ENCODE measurements at places on chromosomes 4 and X. TPM values are rescaled to one million over a fixed set of nuclear protein-coding genes. Genes with fewer than 3 reads are reported as not detected.

- H3K4me1 ChIP-seq, result no peaks in the 10 kb centered on the region
- H3K36me3 ChIP-seq, result no peaks in the 10 kb centered on the region
- DNase-seq, result no peak
- H3K27me3 ChIP-seq, result no peaks in the 10 kb centered on the region
- H3K27ac ChIP-seq, result no peak overlapping the region
- H3K4me3 ChIP-seq, result no peak overlapping the region
These were observed 61.3 kb downstream of the SPATA18 start for GRCh38 chr4:52112411-52112810.

GRCh38 chr4:108590776-108591175, 29.6 kb upstream of the RPL34 start:
- H3K4me3 ChIP-seq, result no peak overlapping the region
- H3K36me3 ChIP-seq, result peaks cover 21% of the 10 kb centered on the region
- H3K27ac ChIP-seq, result no peak overlapping the region
- H3K4me1 ChIP-seq, result no peaks in the 10 kb centered on the region
- no peaks in the 10 kb centered on the region for H3K27me3 ChIP-seq
- DNase-seq, result no peak

- H3K27me3 ChIP-seq, result no peaks in the 10 kb centered on the region
- no peaks in the 10 kb centered on the region for H3K36me3 ChIP-seq
- no peak for DNase-seq
- no peaks in the 10 kb centered on the region for H3K4me1 ChIP-seq
These were observed 1283.4 kb downstream of the PCDH7 start for GRCh38 chr4:32003548-32003947.

GRCh38 chrX:22686138-22686541, 313.6 kb upstream of the DDX53 start:
- no peaks in the 10 kb centered on the region for H3K27me3 ChIP-seq
- H3K36me3 ChIP-seq, result no peaks in the 10 kb centered on the region
- no peak overlapping the region for H3K27ac ChIP-seq
- H3K4me1 ChIP-seq, result no peaks in the 10 kb centered on the region
- H3K4me3 ChIP-seq, result no peak overlapping the region

- no peak overlapping the region for H3K4me3 ChIP-seq
- H3K27me3 ChIP-seq, result no peaks in the 10 kb centered on the region
- peaks cover 10% of the 10 kb centered on the region for H3K36me3 ChIP-seq
- DNase-seq, result peak; percentile 7
- peaks cover 42% of the 10 kb centered on the region for H3K4me1 ChIP-seq
These were observed 128.8 kb upstream of the FAM9B start for GRCh38 chrX:9162698-9163097.

GRCh38 chrX:26008042-26008441, 130.1 kb upstream of the MAGEB18 start:
- H3K4me1 ChIP-seq, result no peaks in the 10 kb centered on the region
- no peak for DNase-seq
- H3K27ac ChIP-seq, result no peak overlapping the region
- H3K36me3 ChIP-seq, result no peaks in the 10 kb centered on the region
- H3K4me3 ChIP-seq, result no peak overlapping the region

DNA sequence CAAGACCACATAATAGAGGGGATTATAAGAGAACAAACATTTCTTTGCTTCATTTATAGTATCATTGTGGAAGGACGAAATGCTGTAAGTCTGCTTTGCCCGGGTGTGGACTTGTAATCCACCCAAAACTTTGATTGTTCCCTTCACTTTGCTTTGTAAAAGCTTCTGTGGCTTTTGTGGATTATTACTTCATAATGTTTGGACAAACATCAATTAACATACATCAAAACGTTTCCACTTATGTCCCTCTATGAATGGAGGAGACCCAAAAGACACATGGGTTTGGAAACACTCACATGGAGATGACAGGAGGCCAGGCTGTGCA, 415.4 kb downstream of the SPRY1 start:
- no peaks in the 10 kb centered on the region for H3K36me3 ChIP-seq
- no peak overlapping the region for H3K4me3 ChIP-seq
- no peaks in the 10 kb centered on the region for H3K27me3 ChIP-seq

DNA sequence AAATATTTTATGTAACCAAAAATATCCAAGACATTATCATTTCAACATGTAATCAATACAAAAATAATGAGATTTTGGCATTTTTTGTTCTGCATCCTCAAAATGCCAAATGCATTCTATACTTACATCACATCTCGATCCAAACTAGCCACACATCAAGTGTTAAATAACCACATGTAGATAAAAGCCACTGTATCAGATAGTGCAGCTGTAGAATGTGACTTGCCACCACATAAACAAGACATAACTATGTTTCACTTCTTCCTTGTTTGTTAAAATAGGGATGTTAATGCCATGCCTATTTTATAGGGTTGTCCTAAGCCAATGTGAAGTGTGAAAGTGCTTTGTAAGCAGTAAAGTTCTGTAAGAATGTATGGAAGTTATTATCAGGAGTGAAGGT, 20.9 kb downstream of the INTS6L start:
- H3K4me3 ChIP-seq, result no peak overlapping the region
- H3K27me3 ChIP-seq, result no peaks in the 10 kb centered on the region
- no peak overlapping the region for H3K27ac ChIP-seq
- H3K4me1 ChIP-seq, result peaks cover 52% of the 10 kb centered on the region

GRCh38 chr4:16437836-16438235, 211.6 kb upstream of the TAPT1 start:
- H3K4me1 ChIP-seq, result no peaks in the 10 kb centered on the region
- no peak overlapping the region for H3K4me3 ChIP-seq
- H3K36me3 ChIP-seq, result no peaks in the 10 kb centered on the region
- DNase-seq, result no peak
- H3K27me3 ChIP-seq, result peaks cover 8% of the 10 kb centered on the region

DNA sequence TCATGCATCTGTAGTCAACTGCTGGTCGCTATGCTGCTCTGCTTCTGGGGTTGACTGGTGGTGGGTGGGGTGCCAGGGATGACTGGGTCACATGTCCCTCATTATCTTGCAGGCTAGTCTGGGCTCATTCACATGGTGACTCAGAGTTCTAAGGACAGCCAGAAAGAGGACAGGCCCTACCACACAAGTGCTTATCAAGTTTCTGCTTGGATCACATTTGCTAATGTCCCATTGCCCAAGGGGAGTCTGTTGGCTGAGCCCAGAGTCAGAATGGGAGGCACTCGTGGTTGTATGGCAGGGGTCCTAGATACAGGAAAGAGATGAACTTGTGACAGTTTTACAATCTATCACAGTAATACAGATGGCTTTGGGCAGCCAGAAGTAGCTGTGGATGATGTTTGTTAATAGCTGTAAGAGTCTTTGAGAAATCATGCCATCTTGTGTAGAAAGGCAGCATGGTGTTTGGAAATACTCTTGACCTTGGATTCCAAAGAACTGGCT, 221.3 kb downstream of the GPAT3 start:
- no peaks in the 10 kb centered on the region for H3K36me3 ChIP-seq
- no peaks in the 10 kb centered on the region for H3K4me1 ChIP-seq
- H3K27me3 ChIP-seq, result peaks cover 1% of the 10 kb centered on the region
- no peak overlapping the region for H3K4me3 ChIP-seq

DNA sequence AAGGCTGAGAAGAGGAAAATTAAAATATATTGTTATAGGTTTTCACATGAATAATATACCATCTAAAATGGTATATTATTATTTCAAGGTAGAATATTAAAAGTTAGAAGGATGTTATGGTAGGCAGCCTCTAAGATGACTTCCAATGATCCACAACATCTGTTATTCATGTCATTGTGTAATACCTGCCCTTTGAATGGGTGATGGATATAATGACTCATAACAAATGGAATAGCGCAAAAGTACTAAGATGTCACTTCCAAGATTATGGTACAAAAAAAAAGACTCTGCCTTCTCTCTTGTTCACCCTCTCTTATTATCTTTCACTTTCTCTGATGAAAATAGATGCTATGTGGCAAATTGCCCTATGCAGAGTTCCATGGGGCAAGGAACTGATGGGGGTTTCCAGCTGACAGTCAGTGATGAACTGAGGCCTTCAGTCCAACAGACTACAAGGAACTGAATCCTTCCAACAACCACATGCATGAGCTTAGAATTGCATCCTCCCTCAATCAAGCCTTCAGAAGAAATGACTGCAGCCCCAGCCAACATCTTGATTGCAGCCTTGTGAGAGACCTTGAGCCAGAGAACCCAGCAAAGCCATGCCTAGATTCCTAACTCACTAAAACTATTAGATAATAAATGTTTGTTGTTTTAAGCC, 57.7 kb downstream of the HS6ST2 start:
- H3K27me3 ChIP-seq, result no peaks in the 10 kb centered on the region
- H3K36me3 ChIP-seq, result no peaks in the 10 kb centered on the region
- H3K27ac ChIP-seq, result no peak overlapping the region
- DNase-seq, result no peak
- H3K4me1 ChIP-seq, result no peaks in the 10 kb centered on the region

- no peaks in the 10 kb centered on the region for H3K4me1 ChIP-seq
- H3K27me3 ChIP-seq, result no peaks in the 10 kb centered on the region
- no peak for DNase-seq
- H3K27ac ChIP-seq, result no peak overlapping the region
- no peak overlapping the region for H3K4me3 ChIP-seq
These were observed 86.6 kb upstream of the ZDHHC15 start for GRCh38 chrX:75609406-75609805.

GRCh38 chr4:173448103-173448502, 49.2 kb upstream of the SCRG1 start:
- no peak overlapping the region for H3K27ac ChIP-seq
- H3K4me1 ChIP-seq, result no peaks in the 10 kb centered on the region
- no peaks in the 10 kb centered on the region for H3K36me3 ChIP-seq
- no peaks in the 10 kb centered on the region for H3K27me3 ChIP-seq
- H3K4me3 ChIP-seq, result no peak overlapping the region

DNA sequence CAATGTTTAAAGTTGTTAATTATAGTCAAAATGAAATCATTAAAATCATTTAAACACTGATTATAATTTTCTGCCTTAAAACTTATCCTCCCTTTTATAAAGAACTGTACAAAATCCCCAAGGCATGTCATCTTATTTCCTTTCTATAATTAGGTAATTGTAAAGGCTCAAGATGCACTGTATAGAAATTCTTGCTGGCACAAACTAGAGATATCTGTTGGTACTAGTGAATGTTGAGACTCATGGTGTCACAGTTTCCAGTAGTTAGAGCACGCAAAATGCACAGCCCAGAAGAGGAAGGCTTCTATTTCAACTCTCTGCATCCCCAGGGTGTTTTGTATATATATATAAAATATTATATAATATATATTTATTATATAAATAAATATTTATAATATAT, 22.7 kb upstream of the PLA2G12A start:
- no peak overlapping the region for H3K27ac ChIP-seq
- H3K36me3 ChIP-seq, result no peaks in the 10 kb centered on the region
- DNase-seq, result no peak
- no peaks in the 10 kb centered on the region for H3K4me1 ChIP-seq

GRCh38 chr4:153421941-153422340, 44.2 kb upstream of the TMEM131L start:
- no peak overlapping the region for H3K4me3 ChIP-seq
- H3K27ac ChIP-seq, result no peak overlapping the region
- no peaks in the 10 kb centered on the region for H3K36me3 ChIP-seq
- DNase-seq, result peak; percentile 38
- peaks cover 41% of the 10 kb centered on the region for H3K4me1 ChIP-seq

- H3K4me1 ChIP-seq, result no peaks in the 10 kb centered on the region
- no peak overlapping the region for H3K27ac ChIP-seq
- no peaks in the 10 kb centered on the region for H3K36me3 ChIP-seq
- no peak overlapping the region for H3K4me3 ChIP-seq
These were observed 424.3 kb downstream of the GRXCR1 start for GRCh38 chr4:43316813-43317212.

DNA sequence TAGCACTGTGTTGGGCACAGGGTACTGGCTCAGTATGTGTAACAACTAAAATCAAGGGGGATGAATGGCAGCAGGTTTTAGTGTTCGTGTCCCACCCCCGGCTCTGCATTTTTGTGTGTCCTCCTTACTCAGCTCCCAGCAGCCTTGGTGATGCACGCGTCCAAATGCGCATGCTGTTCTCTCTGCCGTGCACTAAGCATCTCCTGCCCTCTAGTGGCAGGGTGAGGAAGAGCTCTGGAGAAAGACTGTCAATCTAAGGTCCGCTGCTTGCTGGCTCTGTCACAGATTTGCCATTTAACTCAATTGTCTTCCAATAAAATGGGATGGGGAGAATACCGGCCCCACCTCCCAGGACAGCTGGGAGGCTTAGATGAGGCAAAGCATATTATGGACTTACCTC, 61.4 kb downstream of the WFS1 start:
- no peaks in the 10 kb centered on the region for H3K36me3 ChIP-seq
- DNase-seq, result peak; percentile 41
- H3K27ac ChIP-seq, result no peak overlapping the region

DNA sequence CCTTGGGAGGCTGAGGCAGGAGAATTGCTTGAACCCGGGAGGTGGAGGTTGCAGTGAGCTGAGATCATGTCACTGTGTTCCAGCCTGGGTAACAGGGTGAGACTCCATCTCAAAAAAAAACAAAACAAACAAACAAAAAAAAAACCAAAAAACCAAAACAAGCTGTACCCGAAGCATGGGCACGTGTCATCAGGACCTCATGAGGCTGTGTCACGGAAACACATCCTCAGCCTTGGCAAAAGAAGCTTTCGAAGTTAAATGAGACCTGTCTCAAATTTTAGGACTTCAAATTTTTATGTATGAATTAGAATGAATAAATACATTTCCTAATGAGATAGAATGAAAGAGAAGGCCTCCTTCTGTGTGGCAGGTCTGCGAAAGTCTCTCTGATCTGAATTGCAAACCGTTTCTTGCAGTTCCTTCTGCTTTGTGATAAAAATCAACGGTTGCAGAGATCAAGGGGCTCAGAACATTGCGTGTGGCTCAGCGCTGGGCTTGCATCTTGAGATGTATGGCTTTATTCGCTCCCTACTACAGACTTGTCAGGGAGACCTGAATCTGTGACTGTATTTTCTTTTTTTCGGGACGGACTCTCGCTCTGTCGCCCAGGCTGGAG, 19.5 kb upstream of the CRLF2 start:
- H3K36me3 ChIP-seq, result no peaks in the 10 kb centered on the region
- no peak overlapping the region for H3K27ac ChIP-seq
- peaks cover 2% of the 10 kb centered on the region for H3K27me3 ChIP-seq
- peaks cover 6% of the 10 kb centered on the region for H3K4me1 ChIP-seq
- peak overlapping the region; percentile 12 for H3K4me3 ChIP-seq

Gene KLHL34
- total RNA-seq, result 0.47 TPM

Gene SULT1B1
- total RNA-seq, result 1.1 TPM

Gene IL13RA2
- total RNA-seq, result not detected

Gene NEIL3
- total RNA-seq, result 16.6 TPM

Gene CHRDL1
- not detected for total RNA-seq

Gene HERC6
- total RNA-seq, result 3.0 TPM

Gene IL2RG
- 310 TPM for total RNA-seq

Gene NUDT9
- 12.3 TPM for total RNA-seq
